ENCODE measurements at places on chromosomes 16 and 17. TPM values are rescaled to one million over a fixed set of nuclear protein-coding genes. Genes with fewer than 3 reads are reported as not detected.
A peak's percentile ranks its signal among the peaks of the same experiment; 100 is the strongest.

- DNase-seq = no peak
These were observed 10.9 kb downstream of the ANKS3 start for GRCh38 chr16:4723071-4723767.

- no peak for DNase-seq
These were observed 180.1 kb downstream of the PRKCB start for GRCh38 chr16:24015923-24016322.

The TBC1D28 gene
- total RNA-seq = not detected

The IGF2BP1 gene
- 0.51 TPM for total RNA-seq

- DNase-seq = no peak
These were observed 124.2 kb downstream of the CDK5R1 start for GRCh38 chr17:32610943-32611342.

DNA sequence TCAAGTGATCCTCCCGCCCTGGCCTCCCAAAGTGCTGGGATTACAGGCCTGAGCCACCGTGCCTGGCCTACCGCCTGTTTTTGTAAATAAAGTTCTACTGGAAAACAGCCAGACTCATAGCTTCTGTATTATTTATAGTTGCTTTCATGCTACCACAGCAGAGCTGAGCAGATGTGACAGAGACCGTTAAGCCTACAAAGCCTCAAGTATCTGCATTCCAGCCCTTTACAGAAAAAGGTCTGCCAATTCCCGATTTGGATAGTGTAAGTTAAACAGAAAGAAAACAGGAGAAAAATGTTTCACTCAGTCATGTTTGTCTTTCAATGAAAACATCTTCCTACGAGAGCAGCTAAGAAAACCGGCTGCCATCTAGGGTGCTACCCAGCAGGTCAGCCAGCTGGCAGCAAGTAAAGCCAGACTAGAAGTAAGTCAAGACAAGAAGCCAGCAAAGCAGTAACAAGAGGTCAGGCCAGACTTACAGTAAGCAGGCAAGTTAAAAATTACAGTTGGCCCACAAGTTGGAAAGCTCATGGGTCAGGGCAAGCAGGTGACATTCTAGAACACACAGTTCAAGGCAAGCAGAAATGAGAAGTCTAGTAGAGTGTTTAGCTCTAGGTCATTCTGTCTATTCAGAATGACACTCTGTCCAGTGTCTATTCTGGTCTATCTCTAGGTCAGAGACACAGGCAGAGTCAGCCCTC lies 17.7 kb downstream of the NCBP3 start:
- no peak for DNase-seq

The HS3ST3A1 gene
- 0.11 TPM for total RNA-seq

DNA sequence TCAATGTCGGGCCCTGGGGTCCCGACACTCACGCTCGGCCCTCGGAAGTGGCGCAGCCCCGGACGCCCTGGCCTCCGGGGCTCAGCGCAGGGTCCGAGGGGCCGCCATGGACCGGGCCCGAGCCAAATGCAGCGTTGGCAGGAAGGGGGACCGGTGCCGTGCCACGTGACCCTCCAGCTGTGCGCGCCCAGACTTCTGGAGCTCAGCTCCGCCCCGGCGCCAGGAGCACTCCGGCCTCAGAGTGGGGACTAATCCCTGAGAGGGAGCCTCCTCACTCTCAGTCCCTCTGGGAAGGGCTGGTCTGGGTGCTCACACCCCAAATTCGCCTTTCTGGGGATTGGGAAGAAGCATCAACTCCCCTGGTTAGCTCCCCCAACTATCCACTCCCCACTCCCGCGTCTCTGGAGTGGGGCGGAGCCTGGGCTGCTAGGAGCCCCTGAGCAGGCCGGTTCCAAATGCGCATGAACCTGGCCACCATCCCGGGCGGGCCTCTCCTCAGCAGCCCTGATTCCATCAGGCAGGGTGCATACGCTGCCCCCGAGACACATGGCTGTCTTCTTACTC lies at the start of gene B3GNT9:
B3GNT9 (minus strand) TSS at position 166 of the 564 bp plus-strand sequence. CDS start 513 bp downstream, outside the sequence.
- peak; percentile 56 for DNase-seq

The KRTAP4-4 gene
- not detected for total RNA-seq

GRCh38 chr17:2455956-2456355 lies 55.1 kb upstream of the MNT start:
- DNase-seq = no peak

GRCh38 chr17:28612936-28613872 lies 781 bp downstream of the RSKR start:
- peak; percentile 55 for DNase-seq

DNA sequence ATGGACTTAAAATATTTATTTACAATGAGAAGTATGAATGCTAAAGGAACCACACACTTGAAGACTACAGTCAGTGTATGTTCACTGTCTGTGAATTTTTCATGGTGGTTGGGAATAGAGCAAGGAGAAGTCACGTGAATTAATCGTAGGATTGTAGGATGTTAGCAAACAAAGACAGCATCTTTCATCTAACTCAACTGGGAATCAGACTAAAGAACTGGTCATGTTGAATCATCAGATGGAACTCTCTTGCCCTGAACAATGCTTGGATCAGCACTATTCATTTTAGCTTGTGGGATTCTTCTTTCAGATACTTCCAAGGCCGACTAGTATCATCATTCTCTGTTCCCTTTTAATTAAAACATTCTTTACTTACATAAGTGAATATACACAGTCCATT lies 18.1 kb downstream of the KCNJ2 start:
- DNase-seq = no peak

GRCh38 chr17:54933921-54934320 lies 33.3 kb downstream of the TOM1L1 start:
- DNase-seq = no peak

The PRSS21 gene
- total RNA-seq = 12.5 TPM

GRCh38 chr17:41956522-41956921 lies 10.1 kb upstream of the CNP start:
- no peak for DNase-seq

DNA sequence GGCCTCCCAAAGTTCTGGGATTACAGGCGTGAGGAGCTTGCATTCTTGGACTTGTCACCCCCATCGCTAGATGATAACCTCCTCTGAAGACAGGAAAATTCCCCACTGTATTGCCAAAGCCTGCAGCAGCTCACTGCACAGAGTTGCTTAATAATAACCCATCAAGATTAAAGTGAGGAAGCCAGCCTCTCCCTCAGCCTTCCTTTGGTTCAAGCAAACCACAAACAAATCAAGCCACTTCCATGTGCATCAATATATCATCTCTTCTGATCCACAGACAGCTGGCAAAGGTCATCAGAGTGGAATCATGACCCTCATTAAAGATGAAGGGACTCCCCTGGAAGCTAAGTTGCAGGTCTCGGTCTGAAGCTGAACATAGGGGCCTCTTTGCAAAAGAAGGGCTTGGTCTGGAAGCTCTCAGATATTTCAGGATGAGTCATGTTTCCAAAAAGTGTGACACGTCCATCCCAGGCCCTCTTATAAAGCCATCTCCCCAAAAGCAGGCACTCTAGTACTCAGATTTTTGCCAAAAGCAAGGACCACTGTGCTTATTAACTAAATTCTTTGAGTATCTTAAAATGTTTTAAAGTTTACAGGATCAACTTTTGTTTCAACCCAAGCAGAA lies 4.8 kb downstream of the EMP2 start:
- no peak for DNase-seq

DNA sequence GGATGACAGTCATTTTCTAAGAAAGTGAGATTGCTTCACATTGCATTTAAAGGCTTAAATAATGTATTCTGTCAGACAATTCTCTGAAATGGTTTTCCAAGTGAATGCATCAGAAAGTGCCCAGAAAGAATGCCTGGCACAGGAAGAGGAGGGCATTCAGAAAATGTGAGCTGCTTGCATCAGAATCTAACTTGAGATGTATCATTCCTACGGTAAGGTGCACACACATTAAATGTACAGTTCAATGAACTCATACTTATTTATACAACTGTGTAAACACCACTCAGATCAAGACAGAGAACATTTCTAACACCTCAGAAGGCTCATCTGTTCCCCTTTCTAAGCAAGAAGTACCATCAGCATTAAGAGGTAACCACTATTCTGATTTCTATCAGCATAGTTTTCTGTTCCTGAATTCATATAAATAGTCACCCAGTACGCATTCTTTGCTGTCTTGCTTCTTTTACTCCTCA lies 638.0 kb downstream of the MAF start:
- DNase-seq = peak; percentile 7

The PHB1 gene
- 363 TPM for total RNA-seq

Data from activated CD8-positive, alpha-beta T cell treated with anti-CD3 and anti-CD28 coated beads for 36 hours (primary cell).